ENCODE measurements at places on chromosomes 5 and 9.

GRCh38 chr9:76090909-76091308 is 200.4 kb downstream of the PCSK5 start:
- DNase-seq, result no peak

DNA sequence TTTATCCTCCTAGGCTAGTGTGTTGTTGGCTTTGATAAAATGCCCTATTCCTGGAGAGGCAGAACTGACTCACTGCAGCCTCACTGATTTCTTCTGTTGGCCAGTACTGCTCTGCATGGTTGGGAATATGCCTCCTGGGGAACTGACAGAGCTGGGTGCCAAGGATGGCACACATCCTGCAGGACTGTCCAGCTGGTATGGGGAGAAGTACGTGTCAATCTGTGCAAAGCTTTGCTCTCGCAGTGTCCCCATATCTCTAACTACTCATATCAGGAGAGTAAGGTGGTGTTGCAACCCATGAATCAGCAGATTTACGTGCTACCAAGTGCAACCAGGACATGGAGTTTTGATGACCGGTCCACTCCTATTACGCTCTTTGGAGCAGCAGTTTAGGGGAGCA is 74.7 kb downstream of the TEK start:
- no peak for DNase-seq

DNA sequence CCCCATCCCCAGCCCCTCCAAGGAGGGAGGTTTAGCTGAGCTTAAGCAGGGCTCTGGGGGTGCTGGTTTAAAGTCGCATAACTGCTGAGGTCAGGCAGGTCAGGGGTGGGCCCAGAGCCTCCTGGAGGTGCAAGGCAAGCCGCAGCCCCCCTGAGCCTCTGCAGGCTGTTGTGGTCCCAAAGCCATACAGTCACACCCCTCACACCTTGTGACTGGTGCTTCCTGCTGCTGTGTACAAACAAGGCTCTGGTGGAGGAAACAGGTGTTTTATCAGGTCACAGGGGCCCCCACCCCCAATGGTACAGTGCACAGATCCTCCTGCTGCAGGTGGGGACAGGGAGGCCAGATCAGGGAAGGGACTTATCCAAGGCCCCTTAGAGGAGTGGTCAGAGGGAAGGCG is 8.0 kb downstream of the TCF7 start:
- DNase-seq, result peak; percentile 82

GRCh38 chr5:160979385-160979784 is 127.4 kb upstream of the ATP10B start:
- DNase-seq, result no peak

- DNase-seq, result no peak
Measured at GRCh38 chr5:142720641-142721271, 34.9 kb upstream of the FGF1 start.

GRCh38 chr9:17556255-17556654 is 22.6 kb upstream of the SH3GL2 start:
- DNase-seq, result no peak

GRCh38 chr9:96317335-96317980 is 15.5 kb upstream of the HSD17B3 start:
- DNase-seq, result peak; percentile 46

- DNase-seq, result no peak
Measured at GRCh38 chr9:83957248-83957513, 22.8 kb downstream of the HNRNPK start.

DNA sequence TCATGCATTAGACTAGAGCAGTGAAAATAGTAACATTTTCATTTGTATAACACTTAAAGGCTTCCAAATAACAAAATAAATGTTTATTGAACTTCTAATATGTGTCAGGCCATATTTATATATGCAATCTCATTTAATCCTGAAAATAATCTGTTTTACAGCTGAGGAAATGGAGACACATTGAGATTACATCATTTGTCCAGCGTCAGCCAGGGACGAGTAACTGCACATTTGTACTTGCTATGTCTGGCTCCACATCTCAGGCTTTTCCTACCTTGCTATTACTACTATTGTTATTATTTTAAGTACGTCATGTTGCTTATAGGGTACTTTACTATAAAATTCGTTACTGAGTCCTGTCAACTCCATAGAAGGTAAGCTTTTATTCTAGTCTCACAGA is 3.8 kb upstream of the C9 start:
- DNase-seq, result no peak

DNA sequence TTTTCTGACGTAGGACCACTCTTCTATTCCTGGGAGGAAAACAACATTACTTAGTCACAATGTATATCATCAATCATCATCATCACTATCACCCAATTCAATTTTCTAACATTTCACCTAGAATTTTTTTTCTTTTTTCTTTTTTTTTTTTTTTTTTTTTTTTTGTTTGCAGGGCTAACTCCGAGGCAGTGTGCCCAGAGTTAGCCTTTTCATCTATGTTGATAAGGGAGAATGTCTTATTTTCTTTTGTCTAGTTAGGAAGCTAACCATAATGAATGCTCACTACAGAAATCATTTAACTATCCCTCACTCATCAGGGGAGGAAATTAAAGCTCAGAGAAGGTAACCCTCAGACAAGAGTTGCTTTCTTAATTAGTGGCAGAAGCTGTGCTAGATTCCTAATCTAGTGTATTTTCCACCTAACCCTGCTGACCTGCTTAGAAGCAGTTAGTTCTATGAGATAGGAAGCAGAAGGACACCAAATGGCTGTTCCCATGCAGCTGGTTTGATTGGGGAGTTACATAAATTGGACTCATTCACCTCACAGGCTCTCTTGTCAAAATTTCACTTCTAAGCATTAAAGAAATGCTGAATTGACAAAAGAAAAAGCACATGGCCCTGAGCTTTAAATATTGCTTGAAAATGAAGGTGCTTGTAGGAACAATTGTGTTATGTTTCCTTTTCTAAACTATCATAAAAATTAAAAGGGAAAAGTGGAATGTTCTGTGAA is 8.6 kb upstream of the PRRC1 start:
- no peak for DNase-seq

DNA sequence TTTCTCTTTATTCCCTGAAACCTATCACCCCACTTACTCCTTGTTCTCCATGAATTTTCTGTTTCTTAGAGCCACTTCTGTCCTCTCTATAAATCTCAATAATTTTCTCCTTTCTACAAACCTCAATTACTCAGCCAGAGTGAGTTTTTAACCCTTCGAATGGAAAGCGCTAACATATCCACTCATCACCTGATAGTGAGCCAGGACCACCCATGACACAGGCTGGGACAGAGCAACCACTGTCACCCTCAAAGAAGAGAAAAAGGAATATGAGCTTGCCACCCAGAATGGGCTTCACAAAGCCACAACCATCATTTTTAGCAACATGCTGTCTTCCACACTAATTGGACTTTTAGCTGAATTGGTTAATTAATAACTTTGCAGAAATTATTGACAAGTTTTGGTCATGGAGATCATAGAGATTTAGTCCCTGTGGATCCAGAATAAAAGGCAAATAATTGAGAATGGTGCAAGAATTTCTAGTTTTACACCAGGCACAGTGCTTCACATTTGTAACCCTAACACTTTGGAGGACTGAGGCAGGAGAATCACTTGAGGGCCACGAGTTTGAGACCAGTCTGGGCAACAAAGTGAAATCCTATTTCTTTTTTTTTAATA is 32.1 kb upstream of the SELENOP start:
- no peak for DNase-seq

- no peak for DNase-seq
Measured at GRCh38 chr9:29332789-29333188, 1759.5 kb upstream of the C9orf72 start.

GRCh38 chr5:179542170-179542569 is 8.2 kb upstream of the RUFY1 start:
- no peak for DNase-seq

DNA sequence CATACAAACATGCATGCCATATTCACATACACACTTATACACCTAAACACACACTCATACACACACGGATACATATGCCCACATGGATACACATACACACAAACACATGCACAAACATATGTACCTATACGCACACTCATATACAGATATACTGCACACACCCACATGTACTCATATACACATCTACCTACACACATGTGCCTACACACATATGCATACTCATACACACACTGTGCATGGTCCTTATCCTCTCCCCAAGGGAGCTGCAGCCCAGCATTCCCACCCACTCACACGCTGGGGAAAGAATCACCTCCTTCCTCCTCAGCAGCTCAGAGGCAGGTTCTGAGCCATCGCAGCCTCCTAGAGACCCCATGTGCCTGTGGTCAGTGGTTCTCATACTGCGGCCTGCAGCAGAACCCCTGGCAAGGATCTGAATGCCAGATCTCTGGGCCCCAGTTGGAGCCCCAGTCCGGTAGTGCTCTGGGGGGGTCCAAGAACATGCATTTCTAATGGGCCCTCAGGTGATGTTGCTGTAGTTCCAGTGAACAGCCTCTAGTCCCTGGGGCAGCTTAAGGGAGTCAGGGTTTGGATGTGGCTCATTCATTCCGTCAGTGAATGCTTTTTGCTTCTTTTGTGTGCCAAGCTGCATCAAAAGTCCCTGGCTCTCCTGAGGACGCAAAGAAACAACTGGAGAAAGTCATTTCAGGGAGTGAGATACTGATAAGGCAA is 39.0 kb downstream of the SEMA4D start:
- DNase-seq, result no peak

DNA sequence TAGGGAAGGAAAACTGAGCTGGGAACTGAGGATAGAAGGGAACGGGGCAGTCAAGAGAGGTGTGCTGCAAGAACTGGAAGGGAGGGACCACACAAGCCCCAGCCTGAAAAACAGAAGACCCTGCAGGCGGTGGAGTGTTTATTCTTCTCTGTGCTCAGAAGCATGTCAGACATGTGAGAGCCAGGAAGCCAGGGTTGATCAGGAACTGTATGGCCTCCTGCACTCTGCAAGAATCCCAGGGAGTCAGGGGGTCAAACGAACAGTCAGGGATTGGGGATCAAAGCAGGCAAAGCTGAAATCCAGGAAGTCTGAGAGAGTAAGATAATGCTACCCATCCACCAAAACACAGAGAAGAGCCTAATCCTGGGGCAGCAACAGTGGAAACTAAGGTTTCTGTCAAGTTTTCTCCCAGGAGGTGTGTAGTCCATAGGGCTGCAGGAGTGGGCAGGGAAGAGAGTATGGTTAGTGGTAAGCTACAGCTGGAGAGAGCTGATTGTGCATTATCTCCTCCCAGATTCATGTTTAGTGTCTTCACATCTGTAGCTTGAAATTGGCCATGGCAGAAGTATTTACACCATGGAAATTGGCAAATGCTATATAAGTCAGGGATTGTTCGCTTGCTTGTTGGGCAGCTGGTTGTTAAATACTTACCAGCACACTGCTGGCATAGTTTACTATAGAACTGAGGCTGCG is 115.4 kb upstream of the SLC44A1 start:
- DNase-seq, result no peak

- no peak for DNase-seq
Measured at GRCh38 chr5:181121675-181122561, 9.1 kb downstream of the OR2V1 start.

GRCh38 chr5:159559337-159559736 is 229.1 kb upstream of the IL12B start:
- DNase-seq, result no peak

DNA sequence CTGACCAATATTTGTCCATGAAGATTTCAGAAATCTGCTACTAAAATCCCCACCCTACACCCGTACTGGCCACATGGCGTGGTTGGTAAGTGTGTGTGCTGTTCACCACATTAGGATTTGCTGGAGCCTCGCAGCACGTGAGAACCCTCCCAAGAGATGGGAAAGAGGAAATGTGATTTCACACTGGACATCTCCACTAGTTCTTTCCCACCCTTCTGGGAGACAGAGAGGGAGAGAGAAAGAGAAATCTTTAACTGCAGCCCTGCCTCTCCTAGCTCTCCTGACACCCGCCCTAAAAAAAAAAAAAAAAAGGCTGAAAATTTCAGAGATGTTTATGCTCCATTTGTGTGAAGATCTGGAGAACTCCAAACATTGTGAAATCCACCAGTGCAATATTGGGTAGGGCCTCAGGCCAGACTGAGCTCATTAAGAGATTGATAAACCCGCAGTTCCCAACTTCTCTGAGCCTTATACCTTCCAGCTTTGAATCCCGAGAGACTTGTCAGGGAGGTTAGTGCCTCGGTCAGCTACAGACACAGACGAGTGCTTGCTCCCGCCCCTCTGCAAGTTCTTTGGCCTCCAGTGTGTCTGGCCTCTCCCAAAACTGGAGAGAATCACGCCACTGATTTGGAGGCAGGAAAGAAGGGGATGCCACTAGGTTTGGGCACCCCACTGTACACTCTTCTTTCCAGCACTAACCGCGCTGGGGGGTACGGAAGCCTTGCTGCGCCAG is 1.9 kb downstream of the SPRY4 start:
- DNase-seq, result no peak

DNA sequence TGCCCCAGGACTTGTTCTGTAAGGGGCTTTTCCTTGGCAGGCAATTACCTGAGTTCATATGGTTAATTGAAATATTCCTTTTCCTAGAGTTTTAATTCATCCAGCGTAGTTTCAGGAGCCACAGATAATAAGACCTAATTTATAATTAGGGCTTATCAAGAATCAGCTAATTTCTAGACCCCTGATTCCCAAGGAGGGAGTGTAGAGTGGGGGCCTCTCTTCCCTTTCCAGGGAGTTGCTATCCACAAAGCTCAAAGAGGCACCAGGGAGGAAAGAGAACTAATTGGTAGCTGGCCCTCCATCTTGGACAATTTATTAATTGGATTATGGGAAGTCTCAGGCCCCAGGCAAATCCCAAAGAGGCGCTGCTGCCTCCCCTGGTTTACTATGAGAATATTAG is 75.8 kb upstream of the ZNF618 start:
- no peak for DNase-seq

DNA sequence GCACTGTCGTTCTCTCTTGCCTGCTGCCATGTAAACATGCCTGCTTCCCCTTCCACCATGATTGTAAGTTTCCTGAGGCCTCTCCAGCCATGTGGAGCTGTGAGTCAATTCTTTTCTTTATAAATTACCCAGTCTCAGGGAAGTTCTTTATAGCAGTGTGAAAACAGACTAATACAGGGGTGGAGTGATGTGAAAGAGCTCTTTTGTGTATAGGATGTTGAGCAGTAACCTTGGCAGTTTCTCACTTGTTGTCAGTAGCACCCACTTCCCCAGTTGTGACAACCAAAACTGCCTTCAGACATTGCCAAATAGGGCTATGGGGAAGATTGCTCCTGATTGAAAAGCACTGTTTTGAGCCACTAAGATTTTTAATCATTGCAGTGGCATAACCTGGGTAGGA is 552.2 kb upstream of the ZNF462 start:
- DNase-seq, result no peak

DNA sequence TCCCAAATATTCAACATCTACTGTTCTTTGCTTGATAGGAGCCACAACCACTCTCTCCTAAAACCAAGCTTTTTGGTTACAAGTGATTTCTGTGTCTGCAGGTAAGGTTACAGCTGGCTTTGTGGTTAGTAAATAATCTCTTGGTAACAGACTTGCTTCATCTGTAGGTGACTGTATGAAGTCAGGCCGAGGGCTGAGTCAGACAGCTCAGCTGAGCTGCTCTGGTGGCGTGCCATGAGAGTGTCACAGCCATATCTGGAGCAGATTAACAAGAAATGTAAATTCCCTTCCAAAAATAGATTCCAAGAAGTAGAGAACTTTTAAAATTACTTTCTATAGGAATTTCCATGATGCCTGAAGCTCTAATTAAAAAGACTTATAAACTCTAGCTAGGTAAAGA is 23.7 kb upstream of the TAS2R1 start:
- DNase-seq, result no peak

- no peak for DNase-seq
Measured at GRCh38 chr5:101364469-101364868, 461.4 kb upstream of the ST8SIA4 start.

GRCh38 chr9:125246261-125246667 is 5.1 kb upstream of the HSPA5 start:
- DNase-seq, result no peak
